ENCODE measurements at places on chromosomes 7 and 10.

DNA sequence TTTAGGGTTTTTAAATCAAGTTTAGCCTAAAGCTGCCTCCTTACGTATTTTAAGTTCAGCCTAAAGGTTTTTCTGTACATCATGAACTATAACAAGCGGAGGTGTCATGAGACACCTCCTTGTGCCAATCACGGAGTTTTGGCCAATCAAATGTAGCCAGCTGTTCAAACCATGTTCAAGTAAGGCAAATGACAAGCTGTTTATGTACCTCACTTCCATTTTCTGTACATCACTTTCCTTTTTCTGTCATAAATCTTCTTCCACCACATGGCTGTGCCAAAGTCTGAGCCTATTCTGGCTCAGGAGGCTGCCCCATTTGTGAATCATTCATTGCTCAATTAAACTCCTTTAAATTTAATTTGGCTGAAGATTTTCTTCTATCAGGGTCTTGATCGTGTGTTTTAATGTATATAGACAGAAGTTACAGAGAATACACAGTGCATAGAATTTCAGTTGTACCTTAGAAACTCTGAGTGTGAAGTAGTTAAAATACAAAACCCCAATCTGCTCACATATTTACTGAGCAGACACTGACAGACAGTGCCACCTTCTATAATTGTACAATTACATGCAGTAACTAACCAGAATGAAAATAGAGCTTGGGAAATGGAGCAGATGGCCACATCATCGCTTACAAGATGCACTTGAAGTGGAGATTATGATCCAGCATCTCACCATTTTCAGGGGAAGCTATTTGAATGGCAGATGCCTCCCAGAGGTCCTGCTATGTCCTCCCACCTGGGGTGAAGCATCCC, 76.9 kb upstream of the LANCL2 start:
- no peak for DNase-seq

DNA sequence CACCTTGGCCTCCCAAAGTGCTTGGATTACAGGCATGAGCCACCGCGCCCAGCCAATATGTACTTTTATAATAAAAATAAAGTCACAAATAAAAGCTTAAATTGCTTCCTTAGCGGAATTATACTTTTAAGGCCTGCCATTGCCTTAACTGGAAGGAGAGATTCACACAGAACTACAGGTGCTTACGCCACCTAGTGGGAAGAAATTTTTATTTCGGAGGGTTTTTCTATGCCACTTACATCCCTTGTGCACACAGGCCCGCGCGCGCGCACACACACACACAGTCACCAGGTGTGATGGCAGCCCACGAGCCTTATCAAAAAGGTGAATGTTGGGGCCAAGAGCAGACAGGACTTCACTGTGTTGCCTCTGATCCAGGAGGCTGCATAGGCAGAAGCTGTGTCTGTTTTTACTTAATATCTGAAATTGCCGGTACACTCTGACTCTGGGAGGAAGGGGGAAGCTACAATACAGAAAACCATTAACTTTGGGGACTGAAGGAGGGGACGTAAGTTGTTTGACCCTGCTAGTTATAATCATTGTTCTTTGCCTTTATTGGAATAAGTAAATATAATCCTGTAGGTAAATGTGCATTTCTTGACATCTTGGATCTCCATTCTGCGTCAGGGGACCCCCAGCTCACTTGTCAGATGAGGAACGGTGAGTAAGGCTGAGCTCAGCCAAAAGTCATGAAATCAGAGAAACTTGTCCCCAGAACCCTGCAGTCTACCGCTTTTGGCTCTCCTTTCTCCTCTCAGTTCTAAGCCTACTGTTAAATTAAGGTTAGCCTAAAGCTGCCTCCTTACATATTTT, 87.1 kb downstream of the SLC16A9 start:
- no peak for DNase-seq

GRCh38 chr7:1862560-1862959, 192.5 kb downstream of the ELFN1 start:
- DNase-seq, result no peak

DNA sequence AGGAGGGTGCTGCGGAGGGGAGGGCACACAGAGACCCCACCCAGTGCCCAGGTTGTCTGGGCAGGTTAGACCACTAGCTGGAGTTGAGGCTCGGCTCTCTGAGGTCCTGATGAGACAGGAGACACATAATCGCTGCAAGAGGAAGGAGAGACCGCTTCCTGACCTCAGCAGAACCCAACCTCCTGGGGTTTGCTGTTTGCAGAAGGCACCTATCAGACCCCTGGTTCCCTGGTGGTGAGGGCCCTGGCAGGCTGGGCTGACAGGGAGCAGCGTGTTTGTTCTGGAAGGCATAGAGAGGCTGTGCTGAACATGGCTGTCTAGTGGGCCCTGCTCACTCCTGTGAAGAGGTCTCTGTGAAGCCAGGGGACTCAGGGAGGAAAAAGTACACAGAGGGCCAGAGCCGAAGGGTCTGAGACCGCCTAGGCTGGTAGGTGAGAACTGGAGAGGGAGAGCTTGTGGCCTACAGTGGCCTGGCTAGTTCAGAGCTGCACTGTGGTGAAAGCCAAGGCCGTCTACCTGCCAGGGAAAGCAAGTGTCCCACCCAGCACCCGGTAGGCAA, 39.4 kb upstream of the NPFFR1 start:
- DNase-seq, result no peak

DNA sequence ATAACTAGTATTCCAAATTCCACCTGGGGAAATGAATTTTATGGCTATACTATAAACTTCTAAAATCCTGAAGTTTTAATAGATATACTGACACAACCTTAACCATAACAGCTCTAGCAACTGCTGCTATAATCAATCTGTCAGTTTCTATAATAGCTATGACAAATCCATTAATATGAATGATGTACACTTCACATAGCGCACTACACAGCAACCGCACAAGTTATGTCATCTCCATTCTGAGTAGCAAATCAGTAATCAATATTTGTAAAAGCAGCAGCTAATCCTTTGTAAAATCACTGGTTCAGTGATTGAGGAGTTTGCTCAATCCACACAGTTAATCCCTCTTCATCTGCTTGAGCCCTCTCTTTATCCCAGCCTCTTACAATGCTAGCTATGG, 105.3 kb downstream of the SKAP2 start:
- no peak for DNase-seq

DNA sequence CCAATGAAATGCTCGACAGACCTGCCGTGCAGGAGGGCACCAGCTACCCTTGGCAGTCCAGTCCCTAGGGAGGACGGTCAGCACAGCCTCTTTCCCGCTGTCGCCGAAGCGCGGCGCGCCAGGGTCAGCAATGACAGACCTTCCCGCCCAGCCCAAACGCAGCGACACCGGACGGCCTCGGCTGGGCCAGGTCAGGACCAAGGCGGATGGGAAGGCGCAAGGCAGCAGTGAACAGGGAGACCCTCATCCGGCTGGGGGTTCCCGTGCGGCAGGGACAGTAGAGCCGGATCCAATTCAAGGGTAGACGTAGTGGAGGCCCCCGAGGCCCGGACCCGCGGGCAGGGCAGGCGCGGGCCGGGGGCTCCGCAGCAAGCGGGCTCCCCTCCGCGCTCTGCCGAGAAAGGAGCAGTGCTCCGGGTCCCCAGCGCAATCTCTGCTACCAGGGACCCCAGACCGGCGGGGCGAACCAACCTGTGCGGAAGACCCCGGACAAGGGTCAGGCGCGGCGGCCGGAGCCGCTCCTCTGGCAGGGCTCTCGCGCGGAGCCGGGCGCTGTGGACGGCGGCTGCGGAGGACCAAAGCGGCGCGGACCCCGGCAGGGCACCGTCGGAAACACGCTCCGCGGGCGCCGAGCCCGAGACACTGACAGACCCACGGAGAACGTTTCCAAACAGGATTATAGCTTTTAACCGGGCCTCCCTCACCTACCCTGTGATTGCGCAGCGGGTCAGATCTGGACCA, at the start of gene SEC31B:
Gene SEC31B (minus strand): TSS at position 551 of the 741 bp plus-strand sequence. CDS start 2,909 bp downstream, outside the sequence.
- no peak for DNase-seq

- DNase-seq, result no peak
Observed at GRCh38 chr7:79770063-79770462, 316.6 kb upstream of the MAGI2 start.
